ENCODE measurements at places on chromosomes 2 and 18.

GRCh38 chr2:119049968-119050704, 108.1 kb downstream of the MARCO start:
- no peak for DNase-seq

DNA sequence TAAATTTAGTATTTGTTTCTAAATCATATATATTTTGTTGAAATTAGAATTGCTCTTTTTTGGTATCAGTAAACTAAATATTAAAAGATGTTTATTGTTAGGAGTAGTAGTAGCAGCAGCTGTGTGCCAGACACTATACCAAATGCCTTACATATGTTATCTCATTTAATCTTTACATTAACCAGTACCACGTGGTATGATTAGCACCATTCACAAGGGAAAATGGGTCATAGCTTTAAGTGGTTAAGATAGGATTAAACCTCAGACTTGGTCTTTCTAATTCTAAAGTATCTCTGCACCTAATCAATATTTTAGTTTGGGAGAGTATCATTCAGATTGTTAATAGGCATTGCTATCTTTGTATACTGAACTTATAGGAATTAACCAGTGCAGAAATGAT, 29.0 kb downstream of the PSMD14 start:
- DNase-seq: no peak

GRCh38 chr2:16739778-16740581, 74.3 kb upstream of the CYRIA start:
- DNase-seq: no peak

DNA sequence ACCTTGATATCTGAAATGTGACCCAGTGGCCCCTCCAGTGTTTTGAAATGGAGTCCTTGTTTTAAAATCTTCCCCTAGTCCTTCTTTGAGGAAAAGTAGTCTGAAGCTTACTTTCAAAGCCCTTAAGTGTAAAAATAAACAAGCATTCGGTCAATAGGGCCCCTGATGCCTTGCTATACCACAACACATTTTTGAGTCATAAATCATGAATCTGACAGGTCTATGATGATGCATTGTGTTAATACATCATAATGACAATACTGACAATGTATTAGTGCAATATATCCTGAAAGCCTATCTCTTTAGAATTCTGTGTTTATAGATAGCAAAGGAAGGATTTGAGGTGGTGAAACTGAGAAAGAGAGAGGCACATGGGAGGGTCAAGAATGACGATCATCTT, 464.2 kb downstream of the MEIS1 start:
- DNase-seq: no peak

- DNase-seq: no peak
Observed at GRCh38 chr2:224017957-224018356, 21.1 kb downstream of the SERPINE2 start.

DNA sequence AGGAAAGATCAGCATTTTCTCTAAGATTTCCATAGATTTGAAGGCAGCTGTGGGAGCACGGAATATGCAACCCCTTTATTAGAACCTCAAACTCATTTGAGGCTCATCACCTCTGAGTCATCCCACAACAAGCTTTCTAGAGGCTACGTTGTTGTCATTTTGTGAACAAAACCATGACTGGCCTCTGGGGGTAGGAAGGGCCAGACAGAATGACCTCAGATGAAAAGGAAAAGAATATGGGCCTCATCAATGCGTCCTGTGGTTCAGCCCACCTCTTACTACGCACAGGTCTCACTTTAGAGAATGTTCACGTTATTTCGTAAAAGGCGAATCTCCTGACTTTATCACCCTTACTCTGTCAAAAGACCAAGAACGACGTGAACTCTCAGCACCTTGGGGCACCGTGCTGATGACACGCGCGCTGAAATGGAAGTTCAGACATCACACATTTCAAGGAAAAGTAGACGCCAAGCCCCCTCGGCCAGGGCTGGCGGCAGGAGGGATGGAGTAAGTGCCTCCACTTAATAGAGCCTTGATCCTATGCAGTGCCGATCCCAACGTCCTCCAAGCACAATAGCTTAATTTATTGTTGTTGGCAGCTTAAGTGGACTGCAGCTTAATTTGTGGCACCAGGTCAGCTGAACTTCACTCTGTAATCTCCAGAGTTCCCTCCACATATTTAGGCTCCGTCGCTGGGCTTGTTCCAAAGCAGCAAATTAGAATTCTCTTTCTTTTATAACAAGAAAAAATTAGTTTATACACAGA, 208.3 kb downstream of the EIPR1 start:
- DNase-seq: no peak

GRCh38 chr2:123901256-123901655, 123.8 kb upstream of the CNTNAP5 start:
- DNase-seq: no peak

Measured in NK-92 treated with Interleukin-12 subunit alpha and Interleukin-12 subunit beta, amount 100 ng/mL, for 24 hours (cell line).